ENCODE measurements at places on chromosomes 4 and X. TPM values are rescaled to one million over a fixed set of nuclear protein-coding genes. Genes with fewer than 3 reads are reported as not detected.

- DNase-seq: no peak
These were observed 76.7 kb downstream of the FHIP1A start for GRCh38 chr4:151485541-151486131.

GRCh38 chr4:123505095-123506010, 108.8 kb downstream of the SPRY1 start:
- DNase-seq: no peak

DNA sequence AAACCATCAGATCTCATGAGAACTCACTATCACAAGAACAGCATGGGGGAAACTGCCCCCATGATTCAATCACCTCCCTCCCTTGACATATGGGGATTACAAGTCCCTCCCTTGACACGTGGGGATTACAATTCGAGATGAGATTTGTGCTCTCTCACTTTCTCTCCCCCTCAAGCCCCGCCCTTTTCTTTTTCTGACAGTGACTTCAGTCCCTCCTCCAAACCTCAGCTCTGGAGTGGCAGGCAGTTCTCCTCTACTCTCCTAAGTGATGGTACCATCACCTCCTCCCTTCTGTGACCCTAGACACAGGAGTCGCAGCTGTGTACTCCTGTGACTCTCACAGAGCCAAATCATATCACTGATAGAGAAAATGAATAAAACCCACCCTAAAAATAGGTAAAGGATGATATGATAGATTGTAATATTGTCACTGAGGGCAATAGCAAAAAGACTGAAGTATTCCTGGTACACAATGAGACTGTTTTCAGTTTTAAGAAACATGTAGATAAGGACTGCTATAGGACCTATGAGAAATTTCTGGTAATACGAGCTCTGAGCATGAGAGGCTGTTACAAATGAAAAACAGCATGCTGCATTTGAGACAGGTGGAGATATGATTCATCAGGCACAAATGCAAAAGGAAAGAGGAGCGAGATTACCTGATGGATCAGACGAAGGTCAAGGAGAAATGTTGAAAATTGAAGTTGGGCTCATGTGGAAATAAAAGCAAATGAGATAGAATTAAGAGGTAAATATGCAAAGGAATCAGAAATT, 101.2 kb upstream of the CBLL2 start:
- DNase-seq: no peak

GRCh38 chr4:59966758-59967157, 1233.4 kb upstream of the ADGRL3 start:
- DNase-seq: no peak

Gene LRIT3
- polyA plus RNA-seq: not detected

DNA sequence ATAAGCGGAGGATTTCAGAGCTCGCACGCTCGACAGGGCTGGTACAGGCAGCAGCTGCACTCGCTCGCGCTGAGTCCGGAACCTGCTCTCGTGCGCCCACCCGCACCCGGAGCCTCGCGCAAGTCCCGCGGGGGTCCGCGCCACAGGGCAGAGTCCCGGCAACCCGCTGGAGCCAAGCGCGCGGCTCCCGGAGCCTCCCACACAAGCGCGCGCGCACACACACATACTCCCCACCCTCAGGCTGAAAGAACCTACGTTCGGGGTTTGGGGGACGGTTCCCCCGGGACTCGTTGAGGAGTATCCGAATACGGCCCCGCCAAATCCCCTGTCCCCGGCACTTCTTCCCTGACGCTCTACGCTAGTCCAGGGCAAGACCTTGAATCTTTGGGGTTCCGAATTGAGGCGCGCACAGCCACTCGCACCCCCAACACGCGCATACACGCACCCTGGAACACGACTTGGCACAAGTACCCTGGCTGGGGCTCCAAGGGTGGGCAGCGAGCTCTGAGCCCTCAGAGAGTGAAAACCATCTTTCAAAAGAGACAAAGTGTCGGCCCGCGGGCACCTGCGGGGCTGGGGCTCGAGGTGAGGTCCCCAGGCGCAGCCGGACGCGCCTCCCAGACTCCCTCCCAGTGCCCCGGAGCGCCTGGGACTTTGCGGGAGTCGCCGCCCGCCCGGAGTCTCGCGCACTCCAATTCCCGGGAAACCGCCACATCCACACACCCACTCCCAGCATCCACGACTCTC, 952 bp downstream of the ANOS1 start:
- no peak for DNase-seq

DNA sequence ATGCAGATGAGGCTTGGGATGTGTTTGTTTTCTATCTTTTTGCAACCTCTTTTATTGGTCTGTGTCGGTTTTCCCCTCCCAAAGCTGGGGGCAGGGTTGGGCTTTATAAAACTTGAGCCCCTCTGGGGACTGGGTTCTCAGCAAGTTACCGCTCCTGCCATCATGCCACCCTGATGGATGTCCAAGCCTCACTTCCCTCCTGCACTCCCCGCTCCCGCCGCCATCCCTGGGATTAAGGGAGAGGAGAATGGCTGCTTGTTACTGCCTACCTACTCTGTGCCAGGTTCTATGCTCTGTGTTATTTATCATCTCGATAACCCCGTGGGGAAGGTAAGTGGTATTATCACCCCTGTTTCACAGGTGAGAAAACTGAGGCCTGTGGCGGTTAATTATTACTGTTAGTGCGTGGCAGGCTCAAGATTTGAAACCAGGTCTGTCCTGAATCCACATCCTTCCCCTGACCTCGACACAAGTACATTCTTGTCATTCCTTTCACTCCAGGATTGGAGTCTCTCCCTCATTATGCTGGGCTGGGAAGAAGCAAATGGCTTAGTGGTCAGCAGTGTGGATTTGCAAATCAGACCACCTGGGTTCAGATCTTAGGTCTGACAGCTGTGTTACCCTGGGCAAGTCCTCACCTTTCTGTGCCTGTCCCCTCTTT, 4.5 kb downstream of the UBA1 start:
- no peak for DNase-seq

Gene GYPB
- polyA plus RNA-seq: not detected
